ENCODE measurements at places on chromosomes 2 and 18. TPM values are rescaled to one million over a fixed set of nuclear protein-coding genes. Genes with fewer than 3 reads are reported as not detected.

DNA sequence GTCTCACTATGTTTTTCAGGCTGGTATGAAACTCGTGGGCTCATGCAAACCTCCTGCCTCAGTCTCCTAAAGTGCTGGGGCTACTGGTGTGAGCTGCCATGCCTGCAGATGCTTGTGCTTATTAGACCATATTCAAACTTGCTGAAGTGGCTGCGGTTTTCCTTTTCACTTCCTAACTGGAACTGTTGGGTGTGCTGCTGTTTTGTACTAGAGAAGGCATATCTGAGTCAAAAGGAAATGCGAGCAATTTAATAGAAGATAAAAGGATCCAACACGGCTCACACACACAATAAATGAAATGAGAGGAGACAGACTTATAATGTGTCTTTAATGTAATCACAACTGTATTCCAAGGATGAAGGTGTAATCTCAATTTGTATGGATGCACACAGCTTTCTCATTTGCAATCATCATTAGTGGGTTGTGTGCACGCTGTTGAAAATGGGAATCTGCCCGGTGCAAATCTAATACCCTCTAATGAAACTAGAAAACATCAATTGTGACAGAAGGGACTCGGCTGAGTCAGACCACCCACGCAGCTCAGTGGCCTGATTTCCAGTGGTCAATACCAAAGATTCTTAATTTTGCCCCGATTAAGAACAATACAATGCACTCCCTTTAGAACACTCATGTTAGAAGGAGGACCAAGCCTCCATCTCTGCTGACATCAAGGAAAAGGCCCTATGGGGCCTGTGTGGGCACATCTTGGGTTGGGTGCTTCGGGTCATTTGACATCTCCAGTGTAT is 532.7 kb downstream of the TDRD15 start:
- no peak for DNase-seq

DNA sequence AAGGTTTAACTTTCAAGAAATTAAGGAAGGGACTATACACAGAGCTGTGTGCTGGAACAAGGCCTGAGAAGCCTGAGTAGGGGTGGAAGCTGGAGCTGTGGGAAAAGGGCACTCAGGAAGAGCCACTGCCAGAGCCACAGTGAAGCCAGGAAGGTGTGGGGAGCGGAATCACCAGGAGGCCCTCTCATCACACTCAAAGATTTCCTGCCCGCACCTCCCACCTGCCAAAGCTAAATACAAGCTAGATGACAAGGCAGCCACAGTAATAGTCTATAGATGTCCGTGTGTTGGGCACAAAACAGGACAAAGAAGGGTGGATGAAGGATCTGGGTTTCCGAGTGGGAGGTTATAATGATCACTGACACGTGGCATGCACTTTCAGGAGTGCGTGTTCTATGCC is 126.0 kb downstream of the ZNF532 start:
- DNase-seq, result no peak

DNA sequence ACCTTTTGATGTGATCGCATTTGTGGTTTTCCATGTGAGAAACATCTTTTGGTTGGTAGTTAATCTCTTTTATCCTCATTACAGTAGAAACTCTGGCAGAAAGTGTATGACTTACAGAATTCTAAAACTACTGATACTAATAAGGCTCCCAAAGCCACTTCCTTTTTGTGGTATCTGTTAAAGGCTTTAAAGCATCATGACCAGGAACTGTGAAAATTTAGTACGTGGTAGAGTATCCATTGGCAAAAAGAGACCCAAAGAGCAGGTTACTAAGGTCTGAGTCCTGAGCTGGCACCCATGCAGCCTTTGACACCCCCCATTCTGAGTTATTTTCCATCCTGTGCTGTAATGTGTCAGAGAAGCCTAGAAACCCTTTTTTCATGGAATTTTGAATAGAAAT is 94.5 kb downstream of the DPP4 start:
- DNase-seq, result no peak

GRCh38 chr2:176128172-176128981 is 1.1 kb upstream of the HOXD8 start:
- no peak for DNase-seq

DNA sequence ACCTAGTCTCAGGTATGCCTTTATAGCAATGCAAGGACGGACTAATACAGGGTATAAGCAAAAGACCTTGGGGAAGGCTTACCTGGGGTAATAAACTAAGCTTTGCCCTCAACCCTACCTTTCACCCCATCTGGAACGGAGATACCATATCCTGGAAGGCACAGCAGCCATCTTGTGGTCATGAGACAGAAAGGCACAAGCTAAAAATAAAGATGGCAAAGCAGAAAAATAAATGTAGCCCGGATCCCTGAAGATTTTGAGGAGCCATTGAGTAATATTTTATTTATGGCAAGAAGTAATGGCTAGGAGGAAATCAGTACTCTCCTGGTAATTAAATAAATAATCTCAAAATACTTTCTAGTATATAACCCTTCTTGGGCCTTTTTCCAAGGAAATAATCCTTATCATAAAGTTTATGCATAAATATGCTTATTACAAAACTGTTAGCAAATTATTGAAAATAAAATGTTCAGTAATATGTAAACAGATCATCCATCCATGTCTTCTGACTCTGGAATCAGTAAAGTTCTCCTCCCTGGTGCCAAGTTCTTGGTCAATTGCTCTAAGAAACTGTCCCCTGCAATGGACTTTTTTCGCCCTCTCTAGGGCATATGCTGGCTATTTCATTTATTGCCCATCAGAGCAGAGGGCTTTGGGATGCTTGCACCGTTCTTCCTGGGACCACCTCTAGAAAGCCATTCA is 198.7 kb downstream of the SPP2 start:
- DNase-seq, result no peak

- peak; percentile 67 for DNase-seq
These were observed 132.9 kb upstream of the MGAT5 start for GRCh38 chr2:134120733-134121630.

DNA sequence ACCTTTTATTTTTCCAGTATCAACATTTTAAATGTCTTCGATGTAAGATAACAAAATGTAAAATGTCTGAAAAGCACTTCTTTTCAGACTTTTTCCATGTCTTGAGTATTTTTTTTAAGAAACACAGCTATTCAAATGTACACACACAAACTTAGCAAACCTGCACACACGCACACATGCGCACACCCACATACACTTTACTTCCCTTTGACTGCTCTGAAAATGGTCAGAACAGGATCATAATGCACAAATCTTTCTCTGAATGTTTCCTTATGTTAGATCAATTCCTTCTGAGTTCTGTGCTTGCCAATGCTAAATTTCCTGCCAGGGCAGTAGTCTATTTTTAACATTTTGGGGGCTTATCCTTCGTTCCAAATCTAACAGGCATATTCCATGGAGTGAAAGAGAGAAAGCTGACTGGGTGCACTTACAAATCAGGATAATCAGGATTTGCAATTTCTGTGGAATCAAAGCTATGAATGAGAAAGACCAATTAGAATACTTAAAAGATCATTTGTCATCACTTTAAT is 136.3 kb downstream of the ZEB2 start:
- DNase-seq, result no peak

DNA sequence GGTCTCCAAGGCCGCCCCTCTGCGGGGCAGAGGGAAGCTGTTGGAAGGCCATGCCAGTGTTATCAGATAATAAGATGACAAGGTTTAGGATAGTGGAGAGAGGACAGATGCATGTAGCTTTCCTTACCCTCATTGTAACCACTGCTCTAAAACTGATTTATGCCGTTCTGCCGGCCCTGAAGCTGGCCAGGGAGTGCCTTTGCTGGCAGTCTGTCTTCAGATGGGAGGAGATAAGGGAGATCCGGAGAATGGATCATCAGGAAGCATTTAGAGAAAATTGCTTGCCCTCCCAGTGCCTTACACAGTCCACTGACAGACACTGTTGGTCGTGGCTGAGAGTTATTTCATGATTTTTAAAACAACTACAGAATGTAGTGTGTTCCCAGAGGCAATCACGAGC is 35.4 kb upstream of the MYO3B start:
- DNase-seq, result no peak

The KDM3A gene
- 35.9 TPM for total RNA-seq

The TAF4B gene
- 2.7 TPM for total RNA-seq

The DTNA gene
- 1.3 TPM for total RNA-seq

The SLC8A1 gene
- 25.5 TPM for total RNA-seq

The MCFD2 gene
- total RNA-seq, result 44.0 TPM

The ANKRD53 gene
- not detected for total RNA-seq

The ZNF396 gene
- total RNA-seq, result 3.2 TPM
